Activated CD4-positive, alpha-beta T cell treated with anti-CD3 and anti-CD28 coated beads, Interleukin-2, amount 50 U/mL, for 24 hours (primary cell): ENCODE measurements at places on chromosomes 2 and 18.

DNA sequence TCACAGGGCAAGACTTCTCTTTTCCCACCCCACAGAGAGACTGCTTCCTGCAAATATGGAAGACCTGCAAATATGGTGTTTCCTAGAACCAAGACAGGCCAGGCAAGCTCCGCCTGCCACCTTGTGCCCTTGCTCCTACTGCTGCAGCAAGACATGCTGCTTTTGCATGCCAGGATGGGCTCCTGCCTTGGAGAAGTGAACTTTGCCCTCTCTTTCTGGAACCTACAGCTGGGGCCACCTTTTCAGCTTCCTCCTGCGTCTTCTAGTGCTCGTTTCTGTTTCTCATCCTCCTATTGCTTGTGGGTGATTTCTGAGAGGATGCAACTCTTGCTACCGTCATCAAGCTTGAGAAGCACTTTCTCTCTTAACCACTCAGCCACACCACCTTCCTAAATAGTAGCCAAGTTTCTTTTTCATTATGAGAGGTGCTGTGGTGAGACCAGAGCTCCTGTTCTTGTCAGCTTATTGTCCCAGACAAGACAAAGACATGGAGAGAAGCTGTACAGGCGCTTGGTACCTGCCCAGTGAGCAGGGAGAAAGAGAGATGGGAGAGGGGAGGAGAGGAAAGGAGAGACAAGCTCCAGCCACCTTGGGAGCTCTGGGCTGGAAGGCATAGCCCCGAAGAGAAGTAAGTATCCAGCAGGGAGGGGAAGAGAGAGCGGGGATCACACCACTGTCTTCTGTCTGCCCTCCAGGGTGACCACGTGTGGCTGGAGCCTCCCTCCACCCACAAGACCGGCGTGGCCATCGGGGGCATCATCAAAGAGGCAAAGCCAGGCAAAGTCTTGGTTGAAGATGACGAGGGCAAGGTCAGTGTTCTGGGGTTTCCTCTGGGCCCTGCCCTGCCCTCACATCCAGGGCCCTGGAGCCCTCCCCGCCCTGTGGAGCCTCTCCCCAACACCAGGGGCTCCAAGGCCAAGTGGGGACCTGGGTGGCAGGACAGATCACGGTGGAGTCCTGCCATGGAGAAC, 28.3 kb downstream of the MYO7B start:
- no peak for DNase-seq

GRCh38 chr2:1300284-1300683, 113.0 kb upstream of the TPO start:
- DNase-seq = no peak

DNA sequence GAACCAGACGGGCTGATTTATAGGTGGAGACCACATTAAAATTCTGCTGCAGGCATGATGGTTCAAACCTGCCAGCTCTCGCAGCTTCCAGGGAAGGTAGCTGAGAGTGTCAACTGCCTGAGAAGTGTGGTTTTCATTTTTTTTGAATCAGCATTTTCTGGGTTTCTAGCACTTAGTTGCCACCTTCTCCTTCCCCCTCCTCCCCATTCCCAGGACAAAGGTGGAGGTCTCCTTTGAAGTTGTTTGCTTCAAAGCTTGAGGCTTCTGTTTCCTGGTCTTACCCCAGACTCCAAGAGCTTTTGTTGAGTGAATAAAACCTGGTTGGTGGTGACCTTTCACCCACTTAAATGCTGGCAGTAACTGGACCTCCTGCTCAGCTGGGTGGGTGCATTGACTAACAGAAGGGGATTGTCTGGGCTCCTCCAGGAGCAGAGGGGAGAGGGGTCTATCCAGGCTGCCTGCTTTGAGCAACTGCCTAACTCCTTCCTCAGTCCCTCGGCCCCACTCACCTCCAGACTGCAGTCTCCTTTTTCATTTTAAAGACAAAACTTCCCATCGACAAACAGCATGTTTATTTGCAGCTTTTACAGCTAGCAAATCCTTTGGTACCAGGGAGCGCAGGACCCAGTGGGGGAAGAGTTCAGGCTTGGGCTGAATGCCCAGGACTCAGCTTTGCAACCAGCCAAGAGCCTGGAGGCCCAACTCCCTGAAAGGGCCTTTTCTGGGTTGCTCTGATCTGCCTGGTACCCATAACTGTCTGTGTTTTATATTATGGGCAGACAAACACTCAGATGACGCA, 3.5 kb downstream of the RHOB start:
- no peak for DNase-seq

GRCh38 chr2:213150315-213151097, 906 bp downstream of the IKZF2 start:
- no peak for DNase-seq

DNA sequence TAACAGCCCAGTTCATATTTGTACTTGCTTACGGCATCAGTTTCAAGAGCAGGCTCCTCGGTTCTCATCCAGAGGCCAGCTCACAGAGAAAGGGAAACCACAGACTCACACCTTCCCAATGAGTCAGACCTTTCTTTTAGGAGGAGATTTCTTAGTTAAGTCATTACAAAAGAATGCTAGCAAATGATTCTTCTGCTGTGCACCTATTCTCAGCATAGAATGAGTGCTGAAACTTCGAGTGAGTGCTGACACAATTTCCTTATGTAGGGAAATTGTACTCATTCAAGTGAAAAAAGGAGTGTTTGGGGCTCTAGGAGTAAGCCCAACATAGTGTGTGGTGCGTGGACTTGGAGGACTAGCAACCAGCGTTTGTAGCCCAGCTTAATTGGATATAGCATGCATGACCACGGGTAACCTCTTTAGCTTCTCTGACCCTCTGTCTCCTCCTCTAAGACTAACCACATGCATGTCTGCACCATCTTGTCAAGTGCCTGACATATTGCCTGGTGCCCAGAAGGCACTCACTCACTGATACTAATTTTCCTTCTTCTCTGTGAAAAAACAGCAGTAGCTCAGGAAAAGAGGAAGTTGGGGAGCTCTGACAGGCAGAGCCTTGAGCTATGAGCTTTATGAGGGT, 87.0 kb downstream of the ALPK2 start:
- no peak for DNase-seq
